ENCODE measurements at places on chromosomes 2 and 18. TPM values are rescaled to one million over a fixed set of nuclear protein-coding genes. Genes with fewer than 3 reads are reported as not detected.
A peak's percentile ranks its signal among the peaks of the same experiment; 100 is the strongest.

TMEM163 gene
- total RNA-seq: not detected

ZBTB14 gene
- total RNA-seq: 14.4 TPM

GORASP2 gene
- total RNA-seq: 89.1 TPM

TRIM43 gene
- not detected for total RNA-seq

PSD4 gene
- 0.60 TPM for total RNA-seq

EFHD1 gene
- total RNA-seq: 1.4 TPM

UPP2 gene
- total RNA-seq: not detected

MEIS1 gene
- total RNA-seq: 89.4 TPM

IL1RL2 gene
- total RNA-seq: not detected

GDF7 gene
- total RNA-seq: not detected

- no peak for DNase-seq
These were observed 500.5 kb upstream of the SYT4 start for GRCh38 chr18:43777636-43778304.

DNA sequence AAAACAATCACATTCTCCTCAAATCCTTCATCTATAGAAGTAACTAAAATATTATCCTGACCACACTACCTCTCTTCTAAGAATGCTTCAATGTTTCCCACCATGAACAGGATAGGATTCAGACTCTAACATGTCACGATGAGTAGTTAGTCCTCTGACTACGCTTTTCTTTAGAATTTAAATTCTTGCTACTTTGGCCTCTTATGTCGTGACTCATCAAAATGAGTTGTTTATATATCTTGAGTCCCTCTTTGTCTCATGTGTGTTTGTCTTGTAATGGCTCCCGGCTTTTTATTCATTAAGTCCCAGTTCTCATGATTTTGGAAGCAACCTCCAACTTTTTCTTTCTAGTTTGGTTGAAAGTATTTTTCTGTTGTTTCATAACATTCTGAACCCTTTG is 1289.2 kb downstream of the DSC3 start:
- DNase-seq: no peak

DNA sequence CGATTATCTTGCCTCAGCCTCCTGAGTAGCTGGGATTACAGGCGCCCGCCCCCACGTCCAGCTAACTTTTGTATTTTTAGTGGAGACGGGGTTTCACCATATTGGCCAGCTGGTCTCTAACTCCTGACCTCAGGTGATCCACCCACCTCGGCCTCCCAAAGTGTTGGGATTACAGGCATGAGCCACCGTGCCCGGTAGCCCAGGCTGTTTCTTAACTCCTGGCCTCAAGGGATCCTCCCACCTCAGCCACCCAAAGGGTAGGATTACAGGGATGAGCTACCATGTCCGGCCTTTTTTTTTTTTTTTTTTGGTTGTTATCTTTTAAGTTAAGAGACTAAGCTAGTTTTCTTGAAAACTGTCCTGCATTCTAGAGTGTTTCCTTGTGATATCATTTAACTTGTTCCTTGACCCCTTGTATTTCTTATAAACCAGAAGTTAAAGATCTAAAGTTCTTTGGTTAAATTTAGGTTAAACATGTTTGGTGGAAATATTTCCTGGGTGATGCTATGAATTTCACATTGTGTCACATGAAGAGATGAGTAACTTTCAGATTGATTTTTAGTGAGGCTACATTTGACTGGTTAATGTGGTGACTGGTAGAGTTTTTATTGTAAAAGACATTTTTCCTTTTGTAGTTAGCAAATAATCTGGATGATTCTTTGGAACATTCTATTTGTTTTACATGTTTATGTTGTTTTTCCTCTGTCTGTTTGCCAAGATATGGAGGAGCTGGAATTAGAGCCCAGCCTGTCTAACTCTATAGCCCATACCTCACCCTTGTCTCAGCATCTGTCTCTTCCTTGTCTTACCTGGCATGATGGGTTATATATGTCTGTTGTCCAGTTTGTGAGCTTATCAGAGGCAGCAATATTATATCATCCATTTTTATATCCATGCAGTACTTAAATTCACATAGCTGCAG is 5.2 kb downstream of the NCAPH start:
- DNase-seq: no peak

DNA sequence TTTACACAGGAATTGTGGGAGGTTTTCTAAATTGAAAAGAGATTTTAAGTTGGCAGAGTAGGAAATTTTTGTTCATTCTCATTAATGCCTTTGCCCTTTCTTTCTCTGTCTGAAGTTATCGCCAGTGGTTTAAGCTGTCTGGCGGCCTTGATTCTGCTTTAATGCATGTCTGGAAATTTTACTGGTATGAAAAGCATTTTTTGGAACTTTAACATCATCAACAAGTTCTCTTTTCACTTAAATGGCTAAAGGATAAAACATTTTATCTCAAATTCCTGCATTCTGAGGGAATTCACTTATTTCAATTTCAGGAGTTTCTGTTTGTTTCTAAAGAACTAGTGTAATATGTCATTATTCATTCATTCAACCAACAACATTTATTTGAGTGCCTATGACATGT is 233.9 kb upstream of the FOSL2 start:
- no peak for DNase-seq

DNA sequence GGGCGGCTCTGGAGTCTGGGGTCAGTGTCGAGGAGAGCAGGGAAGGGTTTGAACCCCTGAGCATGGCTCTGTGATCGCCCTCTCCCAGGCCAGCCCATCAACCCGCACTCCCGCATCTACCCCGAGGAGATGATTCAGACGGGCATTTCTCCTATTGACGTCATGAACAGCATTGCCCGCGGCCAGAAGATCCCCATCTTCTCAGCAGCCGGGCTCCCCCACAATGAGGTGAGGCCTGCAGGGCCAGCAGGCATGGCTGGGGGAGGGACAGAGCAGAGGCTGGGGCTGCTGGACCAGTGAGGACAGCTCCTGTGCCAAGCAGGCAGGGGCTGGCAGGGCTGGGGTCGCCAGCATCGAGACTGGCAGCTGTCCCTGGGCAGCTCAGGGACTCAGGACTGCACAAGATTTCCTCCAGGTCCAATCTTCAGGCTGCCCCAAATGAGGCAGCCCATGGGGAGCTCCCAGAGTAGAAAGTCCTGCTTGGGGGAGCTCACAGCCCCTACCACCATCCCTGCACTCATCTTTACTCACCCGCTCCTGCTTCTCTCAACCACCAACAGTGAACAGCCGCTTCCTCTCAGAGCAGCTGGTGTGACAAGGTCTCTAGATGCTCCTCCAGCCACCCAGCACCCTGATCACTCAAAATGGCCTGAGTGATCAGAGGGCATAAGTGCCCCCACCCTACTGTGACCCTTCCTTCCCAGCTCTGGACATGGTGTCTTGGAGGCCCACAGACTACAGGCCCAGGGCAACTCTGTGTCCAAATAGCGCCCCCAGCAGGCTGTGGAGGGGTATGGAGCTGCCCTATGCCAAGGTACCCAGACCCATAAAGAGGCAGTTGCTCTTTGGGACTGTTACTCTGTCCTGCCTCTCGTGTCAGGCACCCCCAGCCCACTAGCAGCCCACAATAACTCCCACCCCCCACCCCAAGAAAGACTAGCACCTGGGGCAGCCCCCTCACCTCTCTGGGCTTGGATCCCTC is 18.3 kb upstream of the ANKRD53 start:
- DNase-seq: no peak

DNA sequence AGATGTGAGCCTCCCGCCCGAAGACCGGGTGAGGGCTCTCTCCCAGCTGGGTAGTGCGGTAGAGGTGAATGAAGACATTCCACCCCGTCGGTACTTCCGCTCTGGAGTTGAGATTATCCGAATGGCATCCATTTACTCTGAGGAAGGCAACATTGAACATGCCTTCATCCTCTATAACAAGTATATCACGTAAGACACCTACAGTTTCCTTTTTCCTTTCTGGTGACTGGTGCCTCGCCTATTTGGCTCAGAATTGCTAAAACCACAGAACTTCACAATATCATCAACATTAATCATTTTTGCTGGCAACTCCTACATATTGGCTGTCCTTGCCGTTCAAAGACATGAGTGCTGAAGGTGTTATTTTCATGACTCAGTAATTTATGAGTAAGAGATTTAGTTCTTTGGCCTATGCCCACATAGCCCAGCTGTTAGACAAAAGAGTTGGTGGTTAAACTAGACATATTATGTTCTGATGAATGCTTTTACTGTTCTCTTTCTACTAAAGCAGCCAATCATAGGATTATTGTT is 2.2 kb downstream of the STAMBP start:
- peak; percentile 46 for DNase-seq

- DNase-seq: no peak
These were observed 222.0 kb downstream of the TMEM182 start for GRCh38 chr2:102983786-102984185.

GRCh38 chr2:47300609-47301276 is 102.2 kb upstream of the MSH2 start:
- no peak for DNase-seq

DNA sequence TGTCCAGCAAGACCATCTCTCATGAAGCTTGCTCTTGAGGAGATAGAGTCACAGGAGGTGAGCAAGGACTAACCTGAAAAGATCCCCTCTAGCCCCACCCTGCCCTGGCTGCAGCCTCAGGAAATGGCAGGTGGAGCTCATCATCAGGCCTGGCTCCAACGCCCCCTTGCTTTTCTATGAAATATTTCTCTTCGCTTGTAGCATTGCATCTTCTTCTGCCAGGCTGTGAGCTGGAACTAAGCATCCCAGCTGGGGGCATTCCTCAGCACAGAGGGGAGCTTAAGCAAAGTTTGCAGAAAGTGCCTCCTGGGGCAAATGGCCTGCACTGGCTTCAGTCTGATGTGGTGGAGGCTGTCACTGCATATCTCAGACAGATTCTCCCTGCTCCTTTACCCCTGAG is 90.1 kb upstream of the LGALSL start:
- peak; percentile 56 for DNase-seq

- no peak for DNase-seq
These were observed 136.9 kb downstream of the COPS8 start for GRCh38 chr2:237222601-237223041.

DNA sequence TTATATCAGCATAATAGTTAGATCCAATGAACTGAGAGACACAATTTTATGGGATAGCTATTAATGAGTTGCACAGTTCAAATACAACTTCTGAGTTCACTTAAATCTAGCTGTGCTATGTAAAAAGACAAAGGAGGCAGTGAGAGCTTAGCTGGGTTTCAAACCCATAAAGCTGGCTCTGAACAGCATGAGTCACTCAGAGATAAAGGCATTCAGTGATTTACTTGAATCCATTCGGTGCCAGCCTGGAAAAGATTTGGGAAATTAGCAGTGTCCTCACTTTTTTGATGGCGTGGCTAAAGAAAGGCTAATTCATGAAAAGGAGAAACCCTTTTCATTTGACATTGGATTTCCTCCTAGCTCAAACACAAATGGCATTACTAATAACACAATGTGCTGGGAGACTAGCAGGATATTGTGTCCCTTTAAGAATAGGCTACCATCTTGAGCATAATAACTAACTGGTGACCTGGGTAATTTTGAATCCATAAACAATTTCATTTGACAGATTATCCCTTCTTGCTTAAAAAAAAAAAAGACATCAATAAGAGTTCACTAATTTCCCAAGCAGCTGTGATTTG is 98.4 kb upstream of the NEUROD1 start:
- peak; percentile 92 for DNase-seq

DNA sequence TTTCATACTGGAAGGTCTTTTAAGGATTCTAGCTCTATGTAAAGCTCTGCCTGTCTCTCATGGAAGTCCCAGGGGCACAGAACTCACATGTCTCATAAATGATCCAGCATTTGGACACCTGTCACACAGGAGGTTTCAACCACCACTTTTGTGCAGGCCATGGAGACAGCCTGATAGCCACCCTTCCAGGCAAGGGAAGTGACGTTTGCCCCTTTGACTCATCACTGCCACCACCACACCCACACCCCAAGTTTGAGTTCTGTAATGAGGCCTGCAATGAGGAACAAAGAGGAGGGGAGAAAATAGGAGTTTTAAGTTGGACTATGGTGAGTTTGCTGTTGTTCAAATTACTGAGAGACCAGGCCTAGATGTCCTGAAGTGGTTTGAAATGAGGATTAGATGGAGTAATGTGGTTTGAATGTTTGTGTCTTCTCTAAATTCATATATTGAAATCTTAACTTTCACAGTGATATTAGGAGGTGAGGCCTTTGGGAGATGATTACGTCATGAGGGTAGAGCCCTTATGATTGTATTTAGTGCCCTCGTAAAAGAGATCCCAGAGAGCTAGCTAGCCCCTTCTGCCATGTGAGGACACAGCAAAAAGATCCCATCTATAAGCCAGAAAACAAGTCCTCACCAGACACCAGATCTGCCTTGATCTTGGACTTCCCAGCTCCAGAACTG is 175.3 kb upstream of the EPHA4 start:
- no peak for DNase-seq

GRCh38 chr2:173017646-173018420 is 57.8 kb upstream of the MAP3K20 start:
- DNase-seq: no peak

- no peak for DNase-seq
These were observed 155.1 kb downstream of the RND3 start for GRCh38 chr2:150332383-150332782.

DNA sequence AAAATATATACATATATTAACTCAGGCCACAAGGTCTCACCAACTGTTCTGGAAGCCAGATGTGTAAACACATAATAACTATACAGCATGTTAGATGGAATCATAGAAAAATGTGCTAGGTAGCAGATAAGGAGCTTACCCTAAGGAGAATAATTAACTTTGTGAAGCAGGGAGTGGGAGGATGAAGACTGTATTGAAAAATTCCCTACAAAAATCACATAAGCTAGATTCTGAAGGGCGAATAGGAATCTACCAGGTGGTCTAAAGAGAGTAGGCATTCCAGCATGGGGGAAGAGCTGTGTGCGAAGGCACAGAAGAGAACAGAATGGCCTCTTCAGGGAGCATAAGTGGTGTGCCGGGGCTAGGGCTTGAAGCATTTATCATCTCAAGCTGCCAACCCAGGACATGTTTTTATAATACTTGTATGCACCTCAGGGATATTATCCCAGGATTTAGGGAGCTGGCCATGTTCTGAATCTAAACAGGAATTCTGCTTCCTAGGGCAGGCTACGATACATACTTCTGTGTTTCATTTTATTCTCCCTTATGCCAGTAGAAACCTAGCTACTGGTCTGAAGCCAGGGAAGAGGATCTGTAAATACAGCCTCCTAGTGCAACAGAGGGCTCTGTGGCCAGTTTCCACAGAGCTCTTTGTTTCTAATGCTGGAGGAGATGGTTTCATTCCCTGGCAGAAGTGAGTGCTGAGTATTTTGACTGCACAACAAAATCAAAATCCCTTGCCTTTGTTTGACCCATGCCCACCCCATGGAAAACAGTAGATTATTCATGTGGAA is 56.7 kb downstream of the NEMP2 start:
- DNase-seq: no peak

DNA sequence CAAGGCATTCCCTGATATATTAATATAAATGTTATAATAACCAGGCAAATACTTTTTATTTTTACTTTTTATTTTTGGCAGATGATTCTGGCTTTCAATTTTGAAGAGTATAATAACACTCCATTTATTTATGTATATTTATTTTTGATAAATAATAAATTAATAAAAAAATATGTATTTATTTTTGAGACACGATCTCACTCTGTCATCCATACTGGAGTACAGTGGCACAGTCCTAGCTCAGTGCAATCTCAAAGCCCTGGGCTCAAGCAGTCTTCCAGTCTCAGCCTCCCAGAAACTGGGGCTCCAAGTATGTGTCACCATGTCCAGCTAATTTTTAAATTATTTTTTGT is 93.4 kb upstream of the ITGA6 start:
- DNase-seq: no peak

GRCh38 chr2:233917116-233917515 is at the start of gene TRPM8:
Gene TRPM8, plus strand, starts transcription at chr2:233917373. Its CDS starts 9,165 bp downstream, at chr2:233926538.
- peak; percentile 76 for DNase-seq

- DNase-seq: no peak
These were observed 52.8 kb downstream of the IKZF2 start for GRCh38 chr2:213098612-213099011.
